Muscle of back (tissue), 13 donors: ENCODE measurements at places on chromosomes 3 and 15.

DNA sequence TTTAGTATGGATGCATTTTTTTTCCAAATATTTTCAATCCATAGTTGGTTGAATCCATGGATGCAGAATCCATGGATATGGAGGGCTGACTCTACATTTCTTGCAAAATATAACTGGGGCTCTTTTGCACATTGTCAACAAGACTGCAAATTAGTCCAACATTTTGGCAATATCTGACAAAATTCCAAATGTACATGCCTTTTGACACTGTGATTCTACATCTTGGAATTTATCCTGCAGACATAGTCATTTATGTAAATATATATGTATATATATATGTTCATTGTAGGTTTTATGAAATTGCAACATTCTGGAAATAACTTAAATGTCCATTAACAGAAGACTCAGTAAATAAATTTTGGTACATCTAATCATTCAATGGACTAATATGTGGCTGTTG, 203.0 kb downstream of the THRB start:
- DNase-seq: no peak

GRCh38 chr3:71456156-71456555, 127.4 kb downstream of the FOXP1 start:
- DNase-seq: peak; percentile 21

DNA sequence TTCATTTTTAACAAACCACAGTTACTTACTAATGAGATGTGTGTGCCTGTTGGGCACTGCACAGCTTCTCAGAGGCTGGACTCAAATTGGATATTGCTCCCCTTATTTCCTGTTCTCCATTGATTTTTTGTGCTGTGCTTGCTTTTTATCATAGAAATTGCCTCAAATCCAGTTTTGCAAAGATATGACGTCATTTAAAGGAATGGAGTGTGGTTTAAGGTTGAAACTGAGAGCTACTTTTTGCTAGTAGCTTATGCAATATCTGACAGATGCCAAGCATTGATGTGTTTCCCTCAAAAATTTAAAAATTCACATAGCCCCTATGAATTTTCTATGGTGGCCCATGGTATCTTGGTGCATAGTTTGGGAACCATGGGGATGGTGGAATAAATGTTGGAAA, 67.7 kb upstream of the ROPN1 start:
- DNase-seq: no peak

GRCh38 chr15:64693134-64693533, 82.3 kb downstream of the RBPMS2 start:
- DNase-seq: peak; percentile 68

GRCh38 chr3:153050978-153051377, 111.0 kb upstream of the RAP2B start:
- no peak for DNase-seq

DNA sequence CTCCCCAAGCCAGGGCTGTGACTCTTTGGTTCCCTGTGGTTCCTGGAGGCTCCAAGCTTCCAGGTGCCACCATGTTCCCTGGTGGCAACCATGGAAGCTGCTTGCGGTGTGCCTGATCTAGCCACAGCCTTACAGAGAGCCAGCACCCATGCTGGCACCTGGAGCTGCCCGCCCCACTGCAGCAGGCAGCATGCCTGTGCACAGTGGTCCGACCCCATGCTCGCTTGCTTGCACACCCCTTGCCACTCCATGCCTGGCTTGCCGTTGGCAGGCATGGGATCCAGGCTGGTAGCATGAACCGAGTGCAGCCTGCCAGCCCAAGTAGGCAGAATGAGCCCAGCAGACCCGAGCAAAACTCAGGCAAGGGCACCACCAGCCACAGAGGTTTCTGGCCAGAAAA, 53.9 kb downstream of the SLMAP start:
- no peak for DNase-seq

GRCh38 chr3:81753416-81754027, 7.9 kb downstream of the GBE1 start:
- DNase-seq: no peak

GRCh38 chr15:84836844-84837243, 19.7 kb downstream of the ALPK3 start:
- DNase-seq: no peak

DNA sequence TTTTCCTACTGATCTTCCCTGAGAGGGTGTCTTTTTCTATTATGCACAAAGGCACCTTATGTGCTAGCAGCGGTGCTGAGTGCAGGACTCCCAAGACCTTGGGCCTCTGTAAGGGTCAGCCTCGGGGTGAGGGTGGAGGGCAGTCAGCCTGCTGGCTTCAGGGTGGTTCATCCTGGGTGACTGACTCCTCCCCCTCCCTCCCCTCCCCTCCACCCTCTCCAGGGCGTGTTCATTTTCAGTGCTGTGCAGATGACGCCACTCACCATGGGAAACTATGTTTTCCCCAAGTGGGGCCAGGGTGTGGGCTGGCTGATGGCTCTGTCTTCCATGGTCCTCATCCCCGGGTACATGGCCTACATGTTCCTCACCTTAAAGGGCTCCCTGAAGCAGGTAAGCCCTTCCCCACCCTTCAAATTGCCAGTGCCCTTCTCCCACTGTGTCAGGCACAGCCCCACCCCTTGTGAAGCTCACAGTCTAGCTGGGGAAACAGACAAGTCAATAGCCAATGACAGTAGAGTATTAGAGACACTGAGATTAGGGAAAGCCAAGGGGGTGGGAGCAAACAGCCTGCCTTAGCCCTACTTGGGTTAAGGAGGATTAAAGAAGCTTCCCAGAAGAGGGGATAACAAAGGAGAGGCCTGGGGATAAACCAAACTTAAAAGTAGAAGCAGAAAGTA, 41.9 kb downstream of the SLC6A1 start:
- DNase-seq: no peak

GRCh38 chr3:129037093-129037419, 23.5 kb upstream of the GP9 start:
- no peak for DNase-seq

DNA sequence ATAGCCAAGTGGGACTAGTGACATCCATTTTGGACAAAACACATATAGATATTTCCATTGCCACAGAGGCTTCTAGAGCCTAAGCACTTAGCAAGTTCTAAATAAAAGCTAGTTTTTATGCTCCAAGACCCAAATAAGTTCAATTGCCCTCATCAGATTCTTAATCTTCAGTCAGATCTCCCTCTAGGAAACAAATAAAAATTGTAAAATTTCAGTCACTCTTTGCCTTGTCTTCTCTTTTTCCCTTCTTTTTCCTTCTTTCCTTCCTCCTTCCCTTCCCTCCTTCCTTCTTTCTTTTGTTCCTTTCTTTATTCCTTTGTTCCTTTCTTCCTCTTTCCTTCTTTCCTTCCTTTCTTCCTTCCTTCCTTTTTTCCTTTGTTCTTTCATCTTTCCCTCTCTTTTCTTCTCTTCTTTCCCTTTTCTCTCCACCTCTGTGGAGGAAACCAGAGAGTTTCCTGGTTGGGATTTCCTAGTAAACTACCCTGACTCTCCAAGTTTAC, 68.8 kb upstream of the GADL1 start:
- DNase-seq: no peak

DNA sequence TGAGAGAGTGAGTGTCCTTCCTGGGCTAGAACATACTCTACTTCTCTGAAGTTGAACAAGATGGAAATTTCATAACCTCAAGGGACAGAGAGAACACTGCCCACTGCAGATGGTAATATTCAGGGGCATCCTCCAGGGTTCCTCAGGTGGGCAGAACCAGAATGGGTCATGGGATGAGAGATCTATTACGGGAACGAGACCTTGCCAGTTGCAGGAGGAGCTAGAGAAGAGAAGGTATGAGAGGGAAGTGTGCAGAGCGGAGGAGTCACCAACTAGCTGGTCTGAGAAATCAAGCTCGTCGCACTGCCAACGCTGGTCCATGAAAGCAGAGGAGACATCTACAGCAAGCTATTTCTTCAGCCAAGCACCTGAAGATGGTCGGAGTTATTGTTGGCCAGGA, 184.7 kb downstream of the TJP1 start:
- DNase-seq: no peak

DNA sequence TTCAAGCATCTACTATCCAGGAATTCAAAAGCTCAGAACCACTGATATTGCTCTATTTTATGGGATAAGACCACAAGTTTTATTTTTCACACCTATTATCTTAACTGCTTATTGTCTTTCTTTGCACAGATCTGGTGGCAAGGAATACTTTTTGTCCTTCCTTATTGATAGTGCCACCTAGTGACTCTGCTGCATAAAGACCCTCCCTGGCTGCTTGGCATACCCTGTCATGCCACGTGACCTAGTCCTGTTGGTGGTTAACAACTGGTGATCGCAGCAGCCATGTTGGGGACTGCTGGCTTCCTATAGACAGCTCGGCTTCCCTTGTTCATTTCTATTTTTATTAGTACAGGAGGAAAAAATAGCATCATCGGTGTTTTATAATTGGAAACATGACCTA, 236.3 kb downstream of the MEX3B start:
- DNase-seq: peak; percentile 39

GRCh38 chr3:56001537-56001936, 466.7 kb downstream of the ERC2 start:
- no peak for DNase-seq

DNA sequence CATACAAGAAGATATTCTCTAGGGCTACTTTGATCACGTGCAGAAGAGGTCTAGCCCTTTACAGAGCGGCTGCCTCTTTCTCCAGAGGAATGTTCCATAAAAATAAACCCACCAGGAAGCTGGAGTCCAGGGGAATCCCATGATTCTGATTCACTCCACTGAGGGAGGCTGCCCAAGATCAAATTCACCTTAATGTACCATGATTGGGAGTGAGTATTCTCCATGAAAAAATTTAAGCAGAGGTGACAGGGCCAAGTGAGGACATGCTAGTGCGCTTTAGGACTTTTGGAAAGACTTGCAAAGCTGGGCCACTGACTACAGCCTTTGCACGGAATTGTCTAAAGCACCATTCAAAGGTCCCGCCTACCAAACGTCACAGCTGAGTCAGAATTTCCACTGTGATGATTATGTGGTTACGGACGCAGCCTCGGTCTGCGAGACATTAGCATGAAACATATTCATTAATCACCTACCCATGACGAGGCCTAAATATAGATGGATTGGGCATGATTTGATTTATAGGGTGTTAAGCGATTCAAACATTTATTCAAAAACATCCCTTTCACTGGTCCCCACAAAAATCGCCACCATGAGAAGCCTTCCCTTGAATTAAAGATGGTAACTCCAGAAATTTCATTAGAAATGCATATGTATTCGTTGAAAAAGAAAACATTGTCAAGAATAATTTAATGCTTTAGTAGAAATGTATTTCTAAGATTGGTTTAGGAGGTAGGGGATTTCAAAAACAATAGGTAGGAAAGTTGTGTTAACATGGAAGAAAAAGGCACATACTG, 152.6 kb downstream of the GREM1 start:
- peak; percentile 99 for DNase-seq

- DNase-seq: peak; percentile 65
Observed at GRCh38 chr15:52790169-52790708, at the start of gene ONECUT1. Gene ONECUT1, minus strand, starts transcription at chr15:52790336. Its CDS starts 452 bp downstream, at chr15:52789884.

GRCh38 chr3:173013219-173013832, 127.7 kb downstream of the SPATA16 start:
- no peak for DNase-seq

DNA sequence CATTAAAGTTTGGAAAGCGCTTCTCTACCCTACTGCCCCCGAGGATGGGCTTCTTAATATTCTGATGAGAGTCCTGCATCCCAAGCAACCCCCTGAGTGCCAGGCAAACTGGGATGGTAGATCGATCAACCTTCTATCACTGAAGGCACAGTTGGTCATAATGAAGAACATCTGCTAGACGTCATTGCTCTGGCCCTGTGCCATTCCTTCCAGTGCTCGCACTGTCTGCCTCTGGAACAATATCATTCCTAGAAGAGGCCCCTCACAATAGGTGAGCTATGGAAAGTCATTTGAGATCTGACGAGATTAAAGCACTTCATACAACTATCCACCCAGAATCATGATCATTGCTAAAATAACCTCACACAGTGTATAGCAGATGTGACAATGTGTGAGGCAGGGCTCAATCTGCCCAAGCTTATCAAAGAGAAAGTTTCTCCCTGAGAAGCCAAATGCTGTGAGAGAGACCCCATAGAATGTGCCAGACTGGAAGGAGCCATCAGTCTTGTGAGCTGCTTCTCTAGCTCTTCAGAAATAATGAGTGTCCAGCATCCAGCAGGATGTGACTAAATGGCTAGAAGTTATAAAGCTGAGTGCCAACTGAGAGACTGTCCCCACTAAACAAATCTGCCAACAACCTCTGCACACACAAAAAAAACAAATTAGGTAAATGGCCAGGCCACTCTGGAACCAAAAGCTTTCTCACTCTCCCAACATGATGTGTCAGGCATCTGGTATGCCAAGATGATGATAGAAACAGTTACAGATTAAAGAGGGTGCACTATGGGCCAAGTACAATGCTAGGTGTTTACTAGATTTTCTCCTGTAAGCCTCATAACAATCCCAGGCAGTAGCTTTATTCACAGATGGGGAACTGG, 165.5 kb downstream of the NECTIN3 start:
- no peak for DNase-seq

GRCh38 chr3:193803288-193803687, 210.3 kb downstream of the OPA1 start:
- no peak for DNase-seq
